ENCODE measurements at places on chromosomes 2 and 18. TPM values are rescaled to one million over a fixed set of nuclear protein-coding genes. Genes with fewer than 3 reads are reported as not detected.

The RNU2-63P gene
- total RNA-seq: 19.8 TPM

The MAP4K4 gene
- total RNA-seq: 118 TPM

The ARHGAP25 gene
- total RNA-seq: not detected

The IL1F10 gene
- total RNA-seq: not detected

The OTOS gene
- not detected for total RNA-seq

The PPIG gene
- 33.8 TPM for total RNA-seq

Measured in HFFc6 (cell line).